AML-193 (cell line): ENCODE measurements at places on chromosomes 11 and 22.

- no peak for DNase-seq
Measured at GRCh38 chr11:76657187-76658170, 13.1 kb downstream of the LRRC32 start.

DNA sequence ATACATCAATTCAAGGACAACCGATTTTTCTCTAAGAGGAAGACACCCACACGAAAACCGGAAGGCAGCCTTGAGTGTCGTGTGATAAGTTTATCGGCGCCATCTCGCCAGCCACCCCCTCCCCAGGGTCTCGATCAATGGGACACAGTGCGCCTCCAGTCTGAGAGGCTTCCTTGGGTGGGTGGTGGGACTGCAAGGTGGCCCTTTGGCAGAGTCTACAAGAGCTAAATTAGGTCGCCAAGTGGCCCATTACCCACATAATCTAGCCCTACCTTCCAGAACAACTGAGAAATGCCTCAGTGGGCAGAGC is 64.0 kb downstream of the CD6 start:
- no peak for DNase-seq

GRCh38 chr11:83951521-83951920 is 665.4 kb upstream of the CCDC90B start:
- no peak for DNase-seq

DNA sequence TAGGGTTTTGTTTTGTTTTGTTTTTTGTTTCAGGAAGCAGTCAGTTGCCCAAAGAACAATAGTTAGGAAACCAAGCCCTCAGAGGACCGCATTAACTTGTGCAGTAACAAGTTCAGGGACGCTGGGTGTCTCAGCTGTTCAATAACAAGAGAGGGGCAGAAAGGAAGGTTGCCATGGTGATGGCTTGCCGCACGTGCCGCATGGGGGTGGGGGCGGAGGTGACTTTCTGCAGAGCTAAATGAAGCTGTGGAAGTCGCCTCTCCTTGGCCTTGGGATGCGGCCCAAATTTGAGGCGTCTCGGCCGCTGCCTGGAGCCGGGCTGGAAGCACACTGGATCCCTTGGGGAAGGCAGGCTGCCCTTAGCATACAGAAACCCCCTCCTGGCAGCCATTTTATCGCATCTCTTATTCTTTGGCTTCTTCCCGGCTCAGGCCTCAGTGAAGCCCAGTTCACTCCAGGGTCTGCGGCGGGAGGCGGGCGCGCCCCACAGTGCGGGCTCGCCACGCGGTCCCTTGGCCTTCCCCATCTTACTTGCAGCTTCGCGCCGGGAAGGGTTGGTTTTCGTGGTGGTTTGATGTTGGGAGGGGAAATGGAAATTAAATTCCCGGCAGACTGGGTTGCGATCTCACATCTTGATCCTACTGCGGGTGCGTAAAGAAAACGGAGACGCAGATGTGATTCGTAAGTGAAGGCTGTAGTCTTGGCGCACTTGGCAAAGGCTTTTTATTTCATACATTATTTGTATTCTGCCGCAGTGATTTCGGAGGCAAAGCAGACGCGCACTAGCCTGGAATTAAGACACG is 94.3 kb downstream of the SLC17A6 start:
- no peak for DNase-seq

DNA sequence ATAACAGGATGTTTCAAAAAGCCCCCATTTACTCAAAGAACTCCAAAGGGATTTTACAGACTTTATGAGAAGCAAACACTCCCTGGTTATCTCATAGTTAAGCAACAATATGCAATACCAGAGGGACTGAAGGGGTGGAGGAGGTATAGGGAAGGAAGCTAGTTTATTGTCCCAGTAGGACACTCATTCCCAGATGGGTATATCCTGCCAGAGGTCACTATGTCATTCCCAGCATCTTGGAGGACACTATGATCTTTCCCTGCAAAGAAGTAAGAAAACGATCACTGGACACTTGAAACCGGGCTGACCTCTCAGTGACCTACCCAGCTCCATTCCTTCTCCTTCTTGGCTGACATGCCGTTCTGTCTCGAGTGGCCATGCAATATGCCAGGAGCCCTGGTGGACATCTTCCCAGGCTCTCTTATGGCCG is 114.5 kb downstream of the NAT10 start:
- DNase-seq = no peak
